ENCODE measurements at places on chromosomes 13 and 19.
A peak's percentile ranks its signal among the peaks of the same experiment; 100 is the strongest.

GRCh38 chr13:25906191-25906661 lies 145.6 kb downstream of the SHISA2 start:
- DNase-seq: no peak

DNA sequence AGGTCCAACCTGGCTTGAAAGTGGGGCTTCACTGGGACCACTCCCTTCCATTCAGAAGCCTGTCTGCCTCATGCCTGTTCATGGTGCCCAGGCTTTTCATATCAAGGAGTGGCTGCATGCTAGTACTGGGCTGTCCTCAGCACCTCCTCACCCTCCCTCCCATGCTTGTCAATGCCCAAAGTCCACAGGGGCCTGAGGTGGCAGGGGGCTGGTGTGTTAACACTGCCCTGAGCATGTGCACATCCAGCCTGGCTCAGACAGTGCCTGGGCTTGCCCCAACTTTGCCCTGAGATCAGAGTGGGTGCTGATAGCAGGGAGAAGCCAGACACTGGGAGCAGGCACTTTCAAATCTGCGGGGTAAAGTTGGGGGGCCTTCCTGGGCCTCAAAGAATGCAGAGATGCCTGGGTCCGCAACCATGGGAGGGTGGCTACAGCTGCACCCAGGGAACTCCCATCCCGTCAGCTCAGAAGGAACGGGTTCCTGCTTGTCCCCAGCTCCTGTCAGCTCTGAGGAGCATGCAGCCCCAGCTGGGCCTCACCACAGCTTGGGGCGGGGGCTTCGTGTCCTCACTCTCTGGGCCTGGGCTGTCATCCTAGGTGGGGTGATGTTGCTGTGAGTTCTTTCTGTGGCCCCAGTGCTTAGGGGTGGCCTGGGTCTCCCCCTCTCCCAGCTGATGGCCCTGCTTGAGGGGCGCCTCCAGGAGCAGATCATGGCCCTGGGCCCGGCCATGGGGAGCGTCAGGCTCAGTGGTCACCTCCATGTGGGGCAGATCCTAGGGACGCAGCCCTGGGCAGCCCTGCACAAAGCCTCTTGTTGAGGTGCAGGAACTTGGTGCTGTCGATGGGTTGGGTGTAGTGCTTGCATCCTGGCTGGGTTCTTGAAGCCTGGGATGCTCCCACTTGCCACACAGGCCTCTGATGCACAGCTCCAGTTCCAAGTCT lies 830.6 kb upstream of the SLITRK5 start:
- no peak for DNase-seq

DNA sequence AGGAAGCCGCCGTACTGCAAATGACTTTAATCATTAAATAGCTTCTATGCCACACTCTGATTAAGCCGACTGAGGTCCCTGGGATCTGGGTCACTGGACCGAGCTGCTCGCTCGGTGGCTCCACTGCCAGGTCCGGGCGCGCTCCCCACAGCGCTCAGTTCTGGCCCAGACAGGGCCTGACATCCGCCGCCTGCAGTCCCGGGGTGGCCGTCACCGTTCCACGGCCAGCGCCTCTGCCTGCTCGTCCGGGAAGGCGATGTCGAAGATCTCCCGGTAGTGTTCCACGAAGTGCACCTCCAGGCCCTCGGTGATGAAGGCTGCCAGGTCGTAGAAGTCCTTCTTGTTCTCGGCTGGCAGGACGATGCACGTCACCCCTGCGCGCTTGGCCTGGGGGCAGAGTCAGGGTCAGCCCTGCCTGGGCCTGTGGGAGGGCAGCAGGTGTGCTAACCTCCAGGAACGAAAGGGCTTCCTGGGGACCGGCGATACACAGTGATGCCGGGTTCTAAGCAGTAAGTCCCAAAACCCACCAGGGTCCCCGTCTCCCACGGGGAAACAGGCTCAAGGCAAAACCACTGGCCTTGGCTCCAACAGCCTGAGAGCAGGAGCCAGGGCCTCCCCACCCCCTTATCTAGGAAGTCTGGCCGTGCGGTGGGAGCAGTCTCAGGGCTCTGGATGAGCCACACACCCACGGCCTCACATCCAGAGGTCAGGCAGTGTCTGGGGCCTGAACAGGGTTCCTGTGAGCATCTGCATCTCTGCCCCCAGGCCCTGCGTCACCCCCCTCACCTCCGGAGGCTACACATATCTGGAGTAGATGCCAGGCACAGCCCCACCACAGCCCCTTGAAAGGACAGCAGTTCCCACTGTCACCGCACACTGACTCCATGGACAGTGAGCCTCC lies 2.0 kb downstream of the RPL36 start:
- DNase-seq: no peak

DNA sequence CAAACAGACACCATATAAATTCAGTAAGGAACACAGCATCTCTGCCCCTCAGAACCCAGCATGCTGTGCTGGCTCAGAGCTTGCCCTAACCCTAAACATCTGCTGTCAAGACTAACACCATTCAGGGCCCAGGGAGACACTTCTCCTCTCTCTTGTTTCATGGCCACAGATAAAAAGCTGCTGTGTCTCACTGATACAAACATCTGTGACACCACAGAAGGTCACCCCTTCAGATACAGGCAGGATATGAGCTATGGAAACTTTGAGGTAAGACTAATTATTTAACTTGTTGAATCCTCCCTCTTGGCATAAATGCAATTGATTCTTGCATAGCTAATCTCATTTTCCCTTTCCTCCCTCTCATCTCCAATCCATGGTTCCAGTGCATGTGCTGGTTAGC lies 61.6 kb upstream of the GPR12 start:
- DNase-seq: no peak

- no peak for DNase-seq
Observed at GRCh38 chr13:98853771-98854221, 101.3 kb upstream of the SLC15A1 start.

DNA sequence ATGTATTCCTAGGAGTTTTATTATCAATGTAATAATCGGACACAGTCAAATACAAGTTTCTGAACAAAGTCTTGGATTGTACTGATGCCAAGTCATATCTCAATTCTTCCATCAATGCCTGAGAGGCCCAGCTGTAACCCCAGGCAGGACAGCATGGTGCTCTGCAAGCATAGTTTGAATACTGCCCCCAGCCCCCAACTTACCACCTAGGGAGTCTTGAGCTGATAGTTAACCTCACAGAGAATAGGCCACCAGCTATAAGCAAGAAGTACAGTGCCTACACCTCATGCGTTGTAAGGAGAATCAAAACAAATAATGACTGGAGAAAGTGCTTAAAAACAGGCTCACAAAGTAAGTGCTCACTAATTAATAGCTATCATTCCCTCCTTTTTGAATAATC lies 2.7 kb downstream of the PROSER1 start:
- DNase-seq: no peak

- no peak for DNase-seq
Observed at GRCh38 chr19:17454576-17455071, 6.1 kb downstream of the NXNL1 start.

DNA sequence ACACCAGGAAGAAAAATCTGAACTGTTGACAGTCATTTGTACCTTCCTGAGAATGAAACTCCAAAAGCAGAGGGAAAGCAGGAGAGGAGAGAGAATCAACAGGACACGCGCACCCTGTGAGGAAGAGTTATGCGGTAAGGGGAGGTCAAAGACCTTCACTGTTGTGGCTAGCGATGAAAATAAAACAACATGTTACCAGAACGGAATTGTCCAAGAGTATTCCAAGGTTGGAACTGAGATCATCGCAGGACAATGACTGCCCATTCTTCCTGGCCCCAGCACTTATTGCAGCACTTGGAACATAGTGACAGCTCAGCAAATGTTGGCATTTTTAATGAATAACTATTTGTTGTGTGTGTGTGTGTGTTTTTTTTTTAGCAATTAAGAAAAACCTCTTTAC lies 176.0 kb upstream of the TSC22D1 start:
- no peak for DNase-seq

- DNase-seq: no peak
Observed at GRCh38 chr13:62299988-62300387, 884.3 kb upstream of the PCDH20 start.

- no peak for DNase-seq
Observed at GRCh38 chr13:92573467-92574057, 653.0 kb upstream of the GPC6 start.

DNA sequence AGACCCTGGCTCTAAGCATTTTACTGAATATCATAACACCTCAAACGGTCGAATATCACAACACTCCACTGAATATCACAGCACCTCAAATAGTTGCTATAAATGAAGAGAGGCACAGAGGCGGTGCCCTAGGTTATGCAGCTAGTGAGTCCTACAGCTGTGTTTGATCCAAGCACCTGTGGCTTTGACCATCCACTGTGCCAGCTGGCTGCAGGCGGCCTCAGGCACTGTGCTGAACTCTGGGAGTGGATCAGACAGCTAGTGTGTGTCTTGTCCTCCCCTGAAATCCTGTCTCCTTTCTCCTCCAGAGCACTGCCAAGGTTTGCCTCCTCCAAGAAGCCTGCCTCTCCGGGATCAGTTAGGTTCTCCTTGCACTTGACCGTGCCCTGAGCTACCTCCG lies 7.3 kb downstream of the NOSIP start:
- DNase-seq: no peak

GRCh38 chr13:98533912-98534311 lies 43.0 kb downstream of the STK24 start:
- no peak for DNase-seq

GRCh38 chr19:45798995-45799517 lies 6.4 kb upstream of the DMWD start:
- DNase-seq: no peak

DNA sequence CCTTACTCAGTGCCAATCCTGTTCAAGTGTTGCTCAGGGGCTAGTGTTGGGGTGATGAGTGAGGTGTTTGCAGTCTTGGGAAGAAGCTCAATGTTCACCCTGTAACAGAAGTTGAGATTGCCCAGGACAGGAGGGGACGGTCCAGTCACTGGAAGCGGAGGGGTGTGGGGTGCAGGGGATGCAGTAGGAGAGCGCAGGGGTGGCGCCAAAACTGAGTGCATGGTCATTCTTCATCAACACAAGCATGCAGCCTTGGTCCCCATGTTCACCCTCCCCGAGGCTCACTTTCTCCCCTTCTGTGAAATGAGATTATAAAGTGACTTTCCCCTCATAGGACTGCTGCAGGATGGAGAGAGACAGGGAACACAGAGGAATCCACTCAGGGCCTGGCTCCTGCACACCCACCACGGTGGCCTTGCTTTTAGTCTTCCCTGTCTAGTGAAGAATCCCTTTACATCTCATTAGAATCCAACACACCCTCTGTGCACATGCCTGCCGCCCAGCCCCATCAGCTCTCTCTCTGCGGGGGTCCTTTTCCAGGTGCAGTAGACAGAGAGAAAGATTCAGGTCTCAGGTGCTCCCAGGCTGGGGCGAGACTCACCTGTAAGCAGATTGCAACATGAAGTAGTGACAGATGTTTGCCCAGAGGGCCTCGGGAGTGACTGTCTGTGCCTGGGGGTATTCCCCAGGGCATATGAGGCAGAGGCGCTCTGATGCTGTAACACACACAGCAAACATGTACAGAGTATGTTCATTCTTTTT lies 93.2 kb downstream of the TSHZ3 start:
- DNase-seq: no peak

DNA sequence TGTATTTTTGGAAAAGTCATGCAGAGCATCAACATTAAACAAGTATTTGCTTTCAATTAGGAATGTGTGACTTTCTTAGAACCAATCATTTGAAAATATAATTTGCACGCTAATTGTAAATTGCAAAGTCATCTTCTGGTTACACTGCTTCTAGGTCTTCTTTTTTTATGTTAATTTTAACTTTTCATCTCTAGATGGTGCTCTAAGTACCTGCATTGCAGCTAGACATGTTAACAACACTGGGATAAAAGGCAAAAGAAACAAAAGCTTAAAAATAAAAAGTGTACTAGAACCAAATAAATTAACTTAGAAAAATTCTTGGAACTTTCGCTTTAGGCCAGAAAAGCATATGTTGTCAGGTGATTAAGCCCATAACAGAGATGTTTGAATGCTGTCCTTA lies 2758.2 kb downstream of the PCDH9 start:
- DNase-seq: peak; percentile 17

- no peak for DNase-seq
Observed at GRCh38 chr13:25037057-25037813, 58.7 kb upstream of the PABPC3 start.

DNA sequence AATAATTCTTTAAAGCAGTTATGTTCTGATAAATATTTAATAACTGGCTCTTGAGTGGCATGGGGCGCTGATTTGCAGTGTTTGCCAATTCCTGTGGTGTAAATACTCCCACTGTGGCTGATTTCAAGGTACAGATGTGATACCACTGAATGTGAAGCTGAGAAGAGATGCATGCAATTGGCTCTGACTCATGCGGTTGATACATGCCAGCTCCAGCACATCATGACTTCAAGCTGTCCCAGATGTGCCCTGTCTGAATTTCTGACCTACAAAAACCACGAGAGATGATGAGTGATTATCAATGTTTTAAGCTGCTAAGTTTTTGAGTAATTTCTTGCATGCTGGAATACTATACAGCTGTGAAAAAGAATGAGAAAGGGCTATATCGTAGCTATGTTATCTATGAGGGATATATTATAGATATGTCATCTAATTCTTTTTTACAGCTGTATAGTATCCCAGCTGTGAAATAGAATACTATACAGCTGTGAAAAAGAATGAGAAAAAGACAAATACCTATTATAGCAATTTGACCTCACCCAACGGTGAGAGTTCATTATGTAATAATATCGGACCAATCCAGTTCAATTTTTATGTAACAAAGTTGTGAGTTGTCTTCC lies 7.6 kb upstream of the ACSBG2 start:
- DNase-seq: no peak

DNA sequence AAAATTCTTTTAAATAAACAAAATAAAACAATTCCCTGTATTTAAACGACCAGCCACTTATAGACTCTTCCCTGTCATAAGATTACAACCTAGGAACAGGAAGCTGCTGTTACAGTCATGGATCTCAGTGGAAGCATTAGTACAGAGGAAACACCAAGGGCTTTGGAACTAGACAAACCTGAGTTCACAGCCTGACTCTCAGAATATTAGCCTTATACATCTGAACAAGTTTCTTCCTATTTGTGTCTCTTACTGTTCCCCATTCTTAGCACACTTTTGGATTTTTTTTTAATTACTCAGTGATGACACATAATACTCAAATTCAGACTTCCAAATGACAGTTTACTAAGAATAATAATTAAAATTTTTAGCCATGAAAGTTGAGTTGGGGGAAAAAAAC lies 46.1 kb downstream of the ZDHHC20 start:
- DNase-seq: no peak
